ENCODE measurements at places on chromosomes 1 and 21.

DNA sequence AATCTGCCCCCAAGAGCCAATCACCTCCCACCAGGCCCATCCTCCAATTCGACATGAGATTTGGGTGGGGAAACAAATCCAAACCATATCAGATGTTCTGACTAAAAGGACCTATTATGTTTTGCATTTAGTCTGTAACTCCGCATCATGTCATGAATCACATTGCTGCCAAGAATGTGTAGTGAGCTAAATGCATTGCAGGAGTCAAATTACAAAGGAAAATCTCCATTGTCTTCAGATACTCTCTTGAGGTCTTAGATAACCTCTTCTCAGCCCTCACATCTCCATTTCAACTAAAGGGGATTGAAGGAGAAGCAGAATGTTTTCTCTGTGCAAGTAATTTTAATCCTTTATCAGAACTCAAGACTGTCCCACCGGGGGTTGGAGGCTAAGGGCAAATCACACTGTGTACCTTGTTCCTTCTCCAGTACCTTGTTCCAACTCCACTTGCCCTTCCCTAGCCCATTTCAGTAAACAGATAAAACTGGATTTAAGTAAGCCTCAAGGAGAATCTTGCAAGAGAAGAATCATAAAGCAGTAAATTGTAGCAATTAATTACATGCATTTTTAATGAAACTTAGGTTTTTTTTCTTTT, 34.1 kb downstream of the EXTL2 start:
- no peak for DNase-seq

- DNase-seq: no peak
Measured at GRCh38 chr1:200921571-200922110, 26.9 kb downstream of the INAVA start.

DNA sequence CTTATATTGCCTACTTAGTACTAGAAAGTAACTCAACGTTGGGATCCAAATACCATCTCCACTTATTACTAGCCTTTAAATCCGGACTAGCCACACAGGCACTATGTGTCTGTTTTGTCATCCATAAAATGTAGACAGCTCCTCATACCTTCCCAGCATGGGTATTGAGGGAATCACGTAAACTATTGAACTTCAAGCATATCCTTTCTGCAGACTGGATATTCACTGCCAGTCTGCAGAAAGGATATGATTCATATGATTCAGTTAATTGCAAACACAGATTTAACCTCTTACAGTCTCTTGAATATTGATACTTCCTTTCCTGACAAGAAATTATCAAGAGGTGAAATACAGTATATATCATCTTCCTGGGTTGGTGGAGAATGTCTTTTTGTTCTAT, 186.0 kb downstream of the LEPR start:
- no peak for DNase-seq

- DNase-seq: no peak
Measured at GRCh38 chr1:212838145-212838544, 9.3 kb downstream of the SPATA45 start.

GRCh38 chr1:6951536-6951935, 166.3 kb downstream of the CAMTA1 start:
- no peak for DNase-seq

- no peak for DNase-seq
Measured at GRCh38 chr1:15453734-15454133, 2.8 kb upstream of the CELA2A start.

- no peak for DNase-seq
Measured at GRCh38 chr1:112881742-112882127, 74.3 kb downstream of the SLC16A1 start.

DNA sequence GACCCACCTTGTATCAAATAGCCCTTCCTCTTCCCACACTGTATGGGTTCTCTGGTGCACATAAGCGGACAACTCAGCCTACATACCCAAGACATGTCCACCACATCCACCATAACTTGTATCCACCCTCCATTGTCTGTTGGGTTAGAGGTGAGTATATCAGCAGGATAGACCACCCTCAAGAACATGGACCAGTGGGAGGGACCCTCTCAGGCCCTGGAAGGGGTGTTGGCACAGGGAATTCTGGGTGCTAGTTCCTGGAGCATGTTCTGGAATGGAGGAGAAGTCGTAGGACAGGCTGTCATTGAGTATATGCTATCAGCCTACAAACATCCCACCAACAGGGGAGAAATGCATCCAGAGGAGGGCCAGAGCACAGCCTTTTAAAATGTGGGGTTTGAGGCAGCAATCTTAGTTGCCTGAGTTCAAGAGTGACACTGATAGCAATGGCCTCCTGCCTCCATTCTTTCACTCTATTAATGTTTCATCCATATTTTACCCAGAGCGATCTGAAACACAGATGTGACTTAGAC, 7.5 kb downstream of the CD55 start:
- DNase-seq: no peak

DNA sequence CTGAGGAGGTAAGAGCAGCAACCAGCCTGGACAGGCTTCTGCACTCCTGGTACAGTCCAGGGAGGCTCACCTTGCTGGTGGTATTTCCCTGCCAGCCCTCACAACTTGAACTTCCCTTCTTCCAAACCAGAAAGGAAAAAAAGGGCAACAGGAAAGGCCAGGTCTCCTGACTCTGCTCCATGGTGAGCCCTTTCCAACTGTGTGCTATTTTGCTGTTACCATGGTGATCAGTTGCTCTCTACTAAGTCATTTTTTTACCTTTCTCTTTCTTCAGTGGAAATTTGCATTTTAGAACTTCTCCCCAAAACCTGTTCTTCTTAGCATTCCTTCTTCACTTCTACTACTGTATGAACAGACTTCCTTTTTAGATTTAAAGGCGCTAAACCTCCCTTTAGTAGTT, 164.3 kb downstream of the GRIK1 start:
- DNase-seq: no peak

DNA sequence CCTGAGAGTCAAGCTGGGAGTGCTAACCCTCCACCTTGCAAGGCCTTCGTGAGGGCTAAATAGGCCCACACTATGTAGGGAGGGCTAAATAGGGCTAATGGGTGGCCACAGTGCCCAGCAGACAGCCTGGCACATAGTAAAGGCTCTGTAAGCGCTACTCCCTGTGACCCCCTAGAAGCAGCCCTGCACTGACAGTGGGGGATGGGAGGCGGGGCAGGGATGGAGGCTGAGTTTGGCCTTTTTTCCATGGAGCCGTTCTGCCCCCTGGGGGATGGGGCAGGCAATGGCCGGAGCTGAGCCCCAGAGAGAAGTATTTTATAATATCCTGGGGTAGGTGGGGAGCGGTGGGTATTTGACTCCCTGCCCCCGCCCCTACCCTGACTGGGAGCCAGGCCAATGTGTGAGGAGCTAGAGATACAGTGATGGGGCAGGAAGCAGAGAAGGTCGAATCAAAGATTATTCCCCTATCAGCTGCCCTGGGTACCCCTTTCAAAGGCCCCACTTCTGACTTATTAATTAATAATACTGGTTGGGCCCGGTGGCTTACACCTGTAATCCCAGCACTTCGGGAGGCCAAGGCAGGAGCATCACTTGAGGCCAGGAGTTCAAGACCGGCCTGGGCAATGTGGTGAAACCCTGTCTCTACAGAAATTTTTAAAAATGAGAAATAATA, 42.3 kb downstream of the LACTBL1 start:
- peak; percentile 9 for DNase-seq

GRCh38 chr1:116170721-116171589, 59.8 kb downstream of the MAB21L3 start:
- no peak for DNase-seq

- no peak for DNase-seq
Measured at GRCh38 chr1:61183471-61184039, 101.2 kb downstream of the NFIA start.

- DNase-seq: no peak
Measured at GRCh38 chr1:46254668-46255067, 7.1 kb downstream of the RAD54L start.

DNA sequence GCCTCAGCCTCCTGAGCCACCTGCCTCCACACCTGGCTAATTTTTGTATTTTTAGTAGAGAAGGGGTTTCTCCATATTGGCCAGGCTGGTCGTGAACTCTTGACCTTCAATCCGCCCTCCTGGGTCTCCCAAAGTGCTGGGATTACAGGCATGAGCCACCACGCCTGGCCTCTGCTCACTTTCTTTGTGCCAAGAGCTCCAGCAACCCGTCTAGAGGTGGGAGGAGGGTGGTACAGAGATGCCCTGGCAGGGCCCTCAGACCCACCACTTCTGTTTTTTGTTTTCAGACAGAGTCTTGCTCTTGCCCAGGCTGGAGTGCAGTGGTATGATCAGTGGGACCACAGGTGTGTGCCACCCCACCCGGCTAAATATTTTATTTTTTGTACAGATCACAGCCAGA, 6.9 kb upstream of the SYNC start:
- DNase-seq: no peak

DNA sequence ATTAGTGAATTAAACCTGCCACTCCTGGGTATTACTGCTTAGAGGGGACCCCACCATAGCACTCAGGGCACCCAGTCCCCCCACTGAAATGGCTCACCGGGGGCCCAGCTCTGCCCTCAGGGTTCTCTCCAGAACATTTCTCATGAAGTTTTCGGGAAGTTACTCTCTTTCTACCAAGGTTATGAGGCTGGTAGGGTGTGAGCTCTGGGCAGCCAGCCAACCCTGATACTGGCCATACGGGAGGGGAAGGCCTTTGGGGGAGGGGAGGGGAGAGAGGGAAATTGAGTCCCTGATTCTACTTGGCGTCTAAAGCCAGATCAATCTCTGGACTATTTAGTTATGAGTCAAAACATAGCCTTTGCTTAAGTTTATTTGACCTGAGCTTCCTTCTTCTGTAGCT, 12.9 kb upstream of the PDE9A start:
- no peak for DNase-seq

DNA sequence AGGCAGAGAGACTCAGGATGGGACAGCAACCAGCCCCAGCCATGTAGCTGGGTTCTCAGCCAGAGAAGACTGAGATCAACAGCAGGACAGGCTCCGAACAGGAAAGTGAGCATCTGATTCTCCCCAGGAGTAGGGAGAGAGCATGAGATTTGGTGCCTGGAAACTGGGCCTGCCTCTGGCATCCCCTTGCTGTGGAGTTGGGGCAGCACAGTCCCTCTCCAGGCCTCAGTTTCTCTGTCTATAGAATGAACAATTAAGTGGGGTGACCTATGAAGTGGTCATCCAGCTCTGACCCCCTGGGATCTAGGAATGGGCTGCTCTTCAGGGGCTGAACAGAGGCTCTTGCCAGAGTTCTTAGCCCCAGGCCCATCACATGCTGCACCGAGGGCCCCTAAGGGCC, 55.6 kb downstream of the KLHDC7A start:
- DNase-seq: no peak

- no peak for DNase-seq
Measured at GRCh38 chr1:244074559-244075171, 23.6 kb downstream of the ZBTB18 start.

GRCh38 chr1:6446665-6447015, 19.3 kb downstream of the TNFRSF25 start:
- DNase-seq: no peak

- no peak for DNase-seq
Measured at GRCh38 chr1:64750875-64751274, 6.0 kb downstream of the RAVER2 start.

- DNase-seq: no peak
Measured at GRCh38 chr1:184621260-184621659, 133.4 kb downstream of the EDEM3 start.

GRCh38 chr1:179547021-179547535, 28.7 kb downstream of the NPHS2 start:
- no peak for DNase-seq

Data from NCI-H1694 treated with DMSO at 0.1 percent for 48 hours (cell line).